Activated CD8-positive, alpha-beta T cell treated with anti-CD3 and anti-CD28 coated beads for 36 hours (primary cell): ENCODE measurements at places on chromosomes 12 and 14.
A peak's percentile ranks its signal among the peaks of the same experiment; 100 is the strongest.

DNA sequence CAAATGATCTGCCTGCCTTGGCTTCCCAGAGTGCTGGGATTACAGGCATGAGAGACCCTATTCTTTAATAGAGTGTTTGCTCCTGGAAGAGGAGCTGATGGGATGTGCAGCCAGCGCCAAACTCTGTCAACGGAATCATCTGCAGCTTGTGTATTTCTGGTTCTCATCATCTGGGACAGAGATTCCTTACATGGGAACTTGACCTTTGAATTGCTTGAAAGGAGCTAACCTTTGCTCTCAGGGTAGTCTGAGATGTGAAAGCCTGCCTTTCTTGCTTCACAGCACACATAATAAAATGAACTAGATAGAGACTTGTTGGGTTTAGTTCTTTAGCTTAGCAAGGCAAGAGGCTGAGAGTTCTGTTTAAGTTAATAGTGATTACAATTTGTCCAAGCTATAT, 120.0 kb downstream of the OTOGL start:
- no peak overlapping the region for H3K27ac ChIP-seq
- H3K27me3 ChIP-seq = peaks cover 3% of the 10 kb centered on the region
- H3K4me1 ChIP-seq = no peaks in the 10 kb centered on the region
- no peaks in the 10 kb centered on the region for H3K36me3 ChIP-seq

GRCh38 chr12:42946871-42947381, 357.4 kb upstream of the PRICKLE1 start:
- no peaks in the 10 kb centered on the region for H3K27me3 ChIP-seq
- H3K4me3 ChIP-seq = no peak overlapping the region
- H3K36me3 ChIP-seq = no peaks in the 10 kb centered on the region

GRCh38 chr14:24236689-24237462, 4.1 kb downstream of the GMPR2 start:
- H3K27ac ChIP-seq = peak overlapping the region; percentile 9
- H3K27me3 ChIP-seq = no peaks in the 10 kb centered on the region
- H3K36me3 ChIP-seq = peaks cover 57% of the 10 kb centered on the region
- H3K4me3 ChIP-seq = no peak overlapping the region

DNA sequence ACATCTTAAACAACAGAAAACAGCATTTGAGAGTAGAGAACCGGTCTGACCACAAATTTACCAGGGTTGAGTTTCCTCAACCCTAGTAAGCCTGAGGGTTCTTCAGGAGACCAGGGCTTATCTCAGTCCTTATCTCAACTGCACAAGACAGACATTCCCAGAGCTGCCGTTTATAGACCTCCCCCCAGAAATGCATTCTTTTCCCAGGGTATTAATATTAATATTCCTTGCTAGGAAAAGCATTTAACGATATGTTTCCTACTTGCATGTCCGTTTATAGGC, 12.3 kb downstream of the TMEM117 start:
- no peak for DNase-seq
- H3K4me1 ChIP-seq = peaks cover 3% of the 10 kb centered on the region
- H3K27ac ChIP-seq = no peak overlapping the region
- H3K36me3 ChIP-seq = peaks cover 25% of the 10 kb centered on the region
- no peak overlapping the region for H3K4me3 ChIP-seq
- H3K27me3 ChIP-seq = no peaks in the 10 kb centered on the region

- no peak for DNase-seq
- no peaks in the 10 kb centered on the region for H3K27me3 ChIP-seq
- peaks cover 8% of the 10 kb centered on the region for H3K36me3 ChIP-seq
- H3K4me1 ChIP-seq = peaks cover 2% of the 10 kb centered on the region
- H3K4me3 ChIP-seq = no peak overlapping the region
Observed at GRCh38 chr12:28489246-28489645, 299.0 kb downstream of the CCDC91 start.

GRCh38 chr12:26133521-26133920, 8.7 kb upstream of the BHLHE41 start:
- H3K27ac ChIP-seq = no peak overlapping the region
- no peak overlapping the region for H3K4me3 ChIP-seq
- no peak for DNase-seq

GRCh38 chr12:41459111-41459905, 271.2 kb downstream of the PDZRN4 start:
- no peaks in the 10 kb centered on the region for H3K4me1 ChIP-seq
- no peaks in the 10 kb centered on the region for H3K36me3 ChIP-seq
- no peaks in the 10 kb centered on the region for H3K27me3 ChIP-seq
- DNase-seq = no peak
- no peak overlapping the region for H3K27ac ChIP-seq
- H3K4me3 ChIP-seq = no peak overlapping the region

GRCh38 chr12:7833831-7834230, 38.9 kb downstream of the SLC2A14 start:
- DNase-seq = no peak
- peaks cover 2% of the 10 kb centered on the region for H3K4me1 ChIP-seq
- H3K36me3 ChIP-seq = no peaks in the 10 kb centered on the region
- H3K27ac ChIP-seq = no peak overlapping the region

DNA sequence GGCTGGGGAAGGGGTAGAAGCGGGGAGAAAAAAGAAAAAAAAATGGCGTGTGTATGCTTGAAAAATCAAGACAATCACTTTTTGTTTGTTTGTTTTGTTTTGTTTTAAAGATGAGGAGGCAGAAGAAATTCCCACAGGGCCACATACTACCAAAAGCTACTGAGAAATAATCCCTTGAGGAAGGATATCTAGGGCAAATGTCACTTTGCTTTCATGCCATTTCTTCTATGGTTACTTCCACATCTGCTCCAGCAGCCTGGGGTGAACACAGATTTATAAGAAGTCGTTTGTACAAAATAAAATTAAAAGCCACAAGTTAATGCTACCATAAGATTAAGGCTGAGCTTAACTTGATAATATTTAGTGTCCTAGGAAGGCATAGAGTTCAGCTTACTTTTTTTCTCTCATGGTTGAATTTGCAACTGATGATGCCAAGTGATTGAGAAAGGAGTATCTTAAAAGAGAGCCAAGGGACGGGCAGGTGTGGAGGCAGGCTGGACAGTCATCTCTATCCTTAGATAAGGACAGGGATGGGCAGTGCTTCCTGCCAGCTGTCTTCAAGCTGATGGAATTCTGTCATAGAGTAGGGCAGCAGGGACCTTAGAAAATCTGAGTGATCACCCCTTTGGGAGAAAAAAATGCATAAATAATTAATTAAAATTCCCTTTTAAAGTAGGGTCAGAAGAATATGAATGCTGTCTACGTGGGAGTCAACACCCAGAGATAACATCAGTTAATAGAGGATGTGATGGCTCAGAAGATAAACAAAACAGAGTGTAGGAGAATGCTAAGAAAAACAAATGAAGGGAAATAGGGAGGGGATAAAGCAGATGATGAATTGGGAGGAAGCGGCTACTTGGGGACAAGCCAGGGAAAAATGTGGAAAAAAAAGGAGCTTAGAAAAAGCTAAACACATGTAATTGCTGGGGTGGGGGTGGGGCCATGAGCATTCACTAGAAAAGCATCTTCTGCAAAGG, 57.1 kb downstream of the DYRK2 start:
- peaks cover 23% of the 10 kb centered on the region for H3K4me1 ChIP-seq
- no peak for DNase-seq
- no peak overlapping the region for H3K4me3 ChIP-seq
- no peak overlapping the region for H3K27ac ChIP-seq
- peaks cover 1% of the 10 kb centered on the region for H3K27me3 ChIP-seq

DNA sequence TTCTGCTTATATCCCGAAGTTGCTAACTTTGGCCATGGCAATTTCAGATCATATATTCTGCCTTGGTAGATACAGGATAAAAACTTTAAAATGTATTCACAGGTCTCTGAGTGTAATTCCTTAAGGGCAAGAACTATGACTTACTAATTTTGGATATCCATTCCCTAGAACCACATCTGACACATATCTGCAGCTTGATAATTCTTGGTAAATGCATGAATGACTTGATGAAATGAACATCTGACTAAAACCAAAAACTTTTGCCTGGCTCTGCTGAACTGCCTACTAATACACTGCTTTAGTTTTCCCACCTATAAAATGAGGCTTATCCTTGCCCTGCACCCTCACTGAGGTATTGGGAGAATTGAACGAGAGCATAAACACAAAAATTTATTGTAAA, 32.2 kb downstream of the SLC25A21 start:
- no peak for DNase-seq
- no peak overlapping the region for H3K4me3 ChIP-seq
- no peak overlapping the region for H3K27ac ChIP-seq
- no peaks in the 10 kb centered on the region for H3K4me1 ChIP-seq
- H3K36me3 ChIP-seq = no peaks in the 10 kb centered on the region

DNA sequence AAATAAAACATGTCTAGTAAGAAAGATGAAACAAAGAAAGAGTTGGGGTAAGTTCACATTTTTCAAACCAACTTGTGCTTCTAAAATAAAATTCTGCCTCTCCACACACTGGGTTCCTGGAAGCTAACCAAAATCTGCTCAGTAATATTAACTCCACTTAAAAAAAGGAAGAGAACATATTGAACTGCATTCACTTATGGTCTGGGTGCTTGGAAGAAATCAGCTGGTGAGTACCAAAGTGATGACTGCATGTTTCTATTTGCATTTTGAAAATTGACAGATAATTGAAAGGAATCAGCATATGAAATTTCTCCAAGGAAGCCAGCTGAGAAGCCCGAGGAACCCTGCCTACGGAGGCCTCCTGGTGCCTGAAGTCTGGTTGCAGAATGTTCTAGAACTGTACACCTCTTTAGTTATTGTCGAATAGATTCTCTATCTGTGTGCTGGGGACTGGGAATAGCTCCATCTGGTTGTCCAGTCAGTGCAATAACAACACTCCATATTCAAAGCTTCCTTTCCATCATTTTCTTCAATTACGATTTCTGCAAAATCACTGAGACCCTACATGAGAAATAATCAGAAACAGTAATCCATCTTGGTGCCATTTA, 836.1 kb downstream of the VRK1 start:
- DNase-seq = no peak
- H3K4me3 ChIP-seq = no peak overlapping the region
- H3K27ac ChIP-seq = no peak overlapping the region
- no peaks in the 10 kb centered on the region for H3K27me3 ChIP-seq

DNA sequence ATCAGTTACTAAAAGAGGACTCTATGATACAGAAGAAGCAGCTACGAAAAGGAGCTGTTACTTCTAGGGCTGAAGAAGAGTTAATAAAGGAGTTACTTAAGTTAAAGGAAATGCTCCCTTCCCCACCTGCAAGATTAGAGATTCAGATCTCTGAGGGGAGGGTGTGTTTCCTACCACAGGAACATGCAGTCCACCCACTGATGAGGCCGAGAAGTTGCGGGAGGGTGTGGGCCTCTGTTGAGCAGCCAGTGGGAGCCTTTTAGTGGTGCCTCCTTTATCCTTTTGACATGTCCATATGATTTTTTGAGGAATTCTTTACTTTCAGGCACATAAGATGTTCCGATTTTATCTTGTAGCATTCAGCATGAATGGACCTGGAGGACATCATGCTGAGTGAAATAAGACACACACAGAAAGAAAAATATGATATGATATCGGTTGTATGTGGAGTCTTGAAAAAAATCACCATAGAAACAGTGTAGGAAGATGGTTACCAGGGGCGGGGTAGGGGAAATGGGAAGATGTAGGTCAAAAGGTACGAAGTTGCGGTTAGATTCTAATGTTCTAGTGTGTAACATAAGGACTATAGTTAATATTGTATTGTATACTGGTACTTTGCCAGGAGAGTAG, 4.4 kb upstream of the M6PR start:
- peak overlapping the region; percentile 86 for H3K27ac ChIP-seq
- peaks cover 53% of the 10 kb centered on the region for H3K36me3 ChIP-seq
- peaks cover 56% of the 10 kb centered on the region for H3K4me1 ChIP-seq
- H3K4me3 ChIP-seq = peak overlapping the region; percentile 44
- no peaks in the 10 kb centered on the region for H3K27me3 ChIP-seq

DNA sequence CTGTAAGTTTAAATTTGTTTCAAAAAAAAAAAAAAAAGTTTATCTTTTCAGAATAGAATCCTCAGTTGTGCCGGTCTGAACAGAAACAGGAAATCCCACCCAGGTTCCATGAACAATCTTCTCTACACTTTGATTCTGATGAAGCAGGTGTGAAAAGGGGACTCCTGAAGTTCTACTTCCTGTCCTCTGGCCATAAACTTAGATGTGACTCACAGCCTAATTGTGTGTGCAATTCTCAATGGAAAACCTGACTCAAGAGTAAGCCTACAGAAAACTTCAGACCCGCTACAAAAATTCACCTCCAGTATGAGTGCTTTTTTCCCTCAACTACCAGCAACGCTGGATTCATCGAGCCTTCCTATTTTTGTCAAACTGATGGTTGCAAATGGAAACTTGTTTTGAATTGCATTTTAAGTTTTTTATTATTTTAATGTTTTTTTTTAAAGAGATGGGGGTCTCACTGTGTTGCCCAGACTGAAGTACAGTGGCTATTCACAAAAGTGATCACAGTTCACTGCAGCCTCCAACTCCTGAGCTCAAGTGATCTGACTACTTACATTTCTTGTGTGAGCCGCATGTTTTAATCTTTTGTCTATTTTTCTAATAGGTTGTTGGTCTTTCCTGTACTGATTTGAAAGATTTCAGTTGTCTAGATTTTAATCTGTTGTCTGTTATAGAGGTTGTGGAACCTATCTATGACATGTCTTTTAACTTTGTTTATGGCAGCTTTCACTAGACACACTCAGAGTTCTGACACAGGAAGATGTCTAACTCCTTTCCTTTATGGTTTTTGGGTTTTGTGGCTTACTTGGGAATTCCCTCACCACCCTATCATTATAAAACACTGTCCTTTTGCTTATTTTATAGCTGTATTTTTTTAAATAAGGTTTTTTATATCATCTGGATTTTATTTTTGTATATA, 37.6 kb downstream of the ATG14 start:
- H3K4me1 ChIP-seq = peaks cover 46% of the 10 kb centered on the region
- H3K36me3 ChIP-seq = peaks cover 45% of the 10 kb centered on the region
- H3K27me3 ChIP-seq = no peaks in the 10 kb centered on the region
- H3K4me3 ChIP-seq = peak overlapping the region; percentile 58

- H3K27ac ChIP-seq = no peak overlapping the region
- H3K4me1 ChIP-seq = no peaks in the 10 kb centered on the region
- DNase-seq = no peak
- no peaks in the 10 kb centered on the region for H3K36me3 ChIP-seq
Observed at GRCh38 chr12:105916760-105917039, 222.1 kb downstream of the NUAK1 start.

GRCh38 chr12:468671-469389, 9.1 kb downstream of the B4GALNT3 start:
- peaks cover 7% of the 10 kb centered on the region for H3K27me3 ChIP-seq
- peaks cover 2% of the 10 kb centered on the region for H3K4me1 ChIP-seq
- no peaks in the 10 kb centered on the region for H3K36me3 ChIP-seq
- H3K27ac ChIP-seq = no peak overlapping the region
- H3K4me3 ChIP-seq = no peak overlapping the region

DNA sequence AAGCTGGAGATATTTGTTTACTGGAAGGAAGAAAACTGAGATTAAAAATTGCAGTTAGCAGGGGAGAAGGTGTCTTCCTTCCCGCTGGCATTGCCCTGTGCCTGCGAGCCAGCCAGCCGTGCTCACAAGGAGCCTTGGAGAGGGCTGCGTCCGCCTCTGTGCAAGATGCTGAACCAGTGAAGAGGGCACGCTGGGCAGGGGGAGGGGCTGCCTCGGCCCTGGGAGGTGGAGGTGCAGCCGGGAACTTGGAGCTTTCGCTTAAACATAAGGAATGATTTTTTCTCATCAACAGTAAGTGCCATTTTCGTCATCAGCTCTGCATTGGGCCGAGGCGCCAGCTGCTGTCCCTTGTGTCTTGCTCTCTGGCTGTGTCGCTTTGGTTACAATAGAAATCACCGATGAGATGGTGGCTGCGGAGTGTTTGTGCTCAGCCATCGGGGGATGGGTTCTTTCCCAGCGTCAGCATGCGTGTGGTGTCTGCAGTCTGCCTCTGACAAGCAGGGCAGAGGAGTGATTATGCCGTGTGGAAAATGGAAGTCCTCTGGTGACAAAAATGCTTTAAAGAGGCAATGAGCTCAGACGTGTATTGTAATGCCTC, 97.3 kb downstream of the ESR2 start:
- H3K4me1 ChIP-seq = peaks cover 25% of the 10 kb centered on the region
- peak overlapping the region; percentile 9 for H3K4me3 ChIP-seq
- H3K27ac ChIP-seq = no peak overlapping the region
- H3K36me3 ChIP-seq = peaks cover 5% of the 10 kb centered on the region
- peak; percentile 26 for DNase-seq
